ENCODE measurements at places on chromosomes 7 and 10. TPM values are rescaled to one million over a fixed set of nuclear protein-coding genes. Genes with fewer than 3 reads are reported as not detected.

Gene MGMT
- 25.5 TPM for total RNA-seq

Gene CLRN3
- not detected for total RNA-seq

Gene SSBP1
- total RNA-seq = 50.8 TPM

Gene MOSPD3
- 29.6 TPM for total RNA-seq

Gene CFAP69
- total RNA-seq = 3.8 TPM

- no peak for DNase-seq
These were observed 16.5 kb downstream of the ATE1 start for GRCh38 chr10:121911421-121911697.

GRCh38 chr10:67088036-67088435 is 162.2 kb downstream of the LRRTM3 start:
- no peak for DNase-seq

DNA sequence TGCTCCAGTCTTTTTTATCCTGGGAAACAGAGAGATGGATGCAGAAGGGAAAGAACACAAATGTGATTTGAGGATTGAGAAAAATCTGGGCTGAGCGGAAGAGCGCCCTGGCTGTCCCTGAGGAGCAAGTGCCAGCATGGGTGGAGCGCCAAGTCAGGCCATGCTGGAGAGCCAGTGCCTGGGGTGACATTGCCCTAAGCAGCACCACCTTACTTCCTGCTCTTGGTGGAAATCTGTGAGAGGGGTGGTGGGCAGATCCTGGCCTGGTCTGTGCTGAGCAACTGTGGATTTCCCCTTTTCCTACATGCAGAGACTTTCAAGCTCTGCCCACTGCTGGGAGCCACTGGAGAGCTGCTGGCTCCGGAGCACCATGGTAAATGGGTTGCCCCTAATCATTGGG is 36.9 kb downstream of the DDIT4 start:
- DNase-seq = no peak

GRCh38 chr7:108455998-108456677 is at the start of gene NRCAM:
Gene NRCAM (minus strand): TSS chr7:108456436. CDS start chr7:108240064, 216,372 bp downstream.
- DNase-seq = no peak

DNA sequence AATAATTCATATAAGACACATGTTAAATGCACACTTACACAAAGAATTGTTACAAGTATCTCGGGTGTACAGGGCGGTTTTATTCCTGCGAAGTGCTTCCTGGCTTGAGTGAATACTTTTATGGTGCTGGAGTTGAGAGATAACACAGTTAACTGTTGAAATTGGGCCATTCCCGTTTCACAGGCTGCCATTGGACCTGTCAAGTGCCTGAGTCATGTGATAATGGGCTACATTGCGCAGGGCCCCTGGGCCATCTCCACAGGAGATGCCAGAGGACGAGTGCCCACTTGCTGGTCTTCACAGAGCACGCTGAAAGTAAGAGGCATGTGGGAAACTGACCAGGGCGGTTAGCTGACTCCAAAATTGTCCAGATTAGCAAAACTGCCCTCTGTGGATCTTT is 4.8 kb downstream of the FBH1 start:
- no peak for DNase-seq

- no peak for DNase-seq
These were observed 36.6 kb downstream of the AP3M1 start for GRCh38 chr10:74114041-74114448.

GRCh38 chr7:155167706-155168365 is 97.7 kb downstream of the HTR5A start:
- DNase-seq = no peak

All from thoracic aorta (tissue), 2 donors.